ENCODE measurements at places on chromosomes 11 and 22.

DNA sequence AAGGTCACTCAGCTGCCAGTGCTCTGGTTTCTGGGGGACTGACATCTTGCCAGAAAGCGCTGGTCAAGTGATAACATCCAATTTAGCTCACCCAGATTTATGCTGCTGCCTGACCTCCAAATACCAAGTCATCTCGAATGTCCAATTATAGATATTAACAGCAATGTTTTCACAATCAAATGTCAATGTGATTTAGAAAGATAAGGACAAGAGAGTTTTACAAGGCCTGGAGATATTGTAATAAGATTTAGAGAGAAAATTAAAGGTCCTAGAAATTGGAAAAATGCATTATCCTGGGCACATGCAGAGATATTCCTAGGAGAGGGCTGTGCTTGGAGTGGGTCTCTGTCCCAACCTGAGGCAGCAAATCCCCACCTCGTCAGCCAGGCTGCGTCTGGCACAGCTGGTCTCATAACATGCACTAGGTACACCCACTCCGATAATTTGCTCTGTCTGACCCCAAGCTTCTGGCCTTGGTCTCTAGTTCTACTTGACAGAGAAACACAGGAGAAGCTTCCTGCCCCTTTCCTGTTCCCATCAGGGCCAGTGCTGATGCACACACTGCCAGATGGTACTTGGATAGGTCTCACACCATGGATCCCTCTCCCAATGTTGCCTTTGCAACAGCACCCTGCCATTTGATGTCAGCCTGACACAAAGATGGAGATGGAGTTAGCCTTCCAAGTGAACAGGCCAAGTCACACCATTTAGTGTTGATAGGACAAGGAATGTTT lies 28.6 kb downstream of the USH1C start:
- DNase-seq, result no peak

- peak; percentile 49 for DNase-seq
Observed at GRCh38 chr22:36546092-36546804, 17.3 kb upstream of the EIF3D start.

DNA sequence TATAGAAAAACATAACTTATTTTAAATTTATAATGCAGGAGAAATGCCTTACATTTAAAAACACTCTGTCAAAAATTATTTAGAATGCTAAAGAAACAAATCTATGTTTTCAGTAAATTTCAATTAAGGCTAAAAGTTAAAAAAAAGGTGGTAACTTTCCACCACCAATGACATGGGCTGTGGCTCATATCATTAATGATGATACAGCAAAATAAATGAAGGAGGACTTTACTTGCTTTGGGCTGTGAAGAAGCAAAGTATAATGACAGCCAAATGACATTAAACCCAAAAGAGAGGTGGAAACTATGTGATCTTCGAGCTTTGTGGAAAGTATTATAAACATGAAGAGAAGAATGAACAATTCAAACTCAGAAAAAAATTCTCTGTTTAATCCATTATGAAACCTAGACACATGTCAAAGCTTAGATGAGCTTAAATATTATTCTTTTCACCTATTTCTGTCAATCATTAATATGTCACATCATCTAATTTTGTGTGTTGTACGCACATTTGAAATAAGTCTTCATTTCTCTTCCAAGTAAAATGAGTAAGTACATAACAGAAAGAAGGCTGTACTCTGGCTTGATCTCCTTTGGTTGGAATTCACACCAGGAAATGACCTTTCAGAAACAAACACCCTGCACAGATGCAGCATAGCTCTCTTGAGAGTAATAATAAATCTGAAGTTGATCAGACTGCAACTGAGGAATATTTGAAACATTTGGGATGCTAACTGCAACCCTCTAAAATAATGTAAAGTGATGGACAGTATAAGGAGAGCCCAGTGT lies 265.8 kb downstream of the TTC28 start:
- no peak for DNase-seq

DNA sequence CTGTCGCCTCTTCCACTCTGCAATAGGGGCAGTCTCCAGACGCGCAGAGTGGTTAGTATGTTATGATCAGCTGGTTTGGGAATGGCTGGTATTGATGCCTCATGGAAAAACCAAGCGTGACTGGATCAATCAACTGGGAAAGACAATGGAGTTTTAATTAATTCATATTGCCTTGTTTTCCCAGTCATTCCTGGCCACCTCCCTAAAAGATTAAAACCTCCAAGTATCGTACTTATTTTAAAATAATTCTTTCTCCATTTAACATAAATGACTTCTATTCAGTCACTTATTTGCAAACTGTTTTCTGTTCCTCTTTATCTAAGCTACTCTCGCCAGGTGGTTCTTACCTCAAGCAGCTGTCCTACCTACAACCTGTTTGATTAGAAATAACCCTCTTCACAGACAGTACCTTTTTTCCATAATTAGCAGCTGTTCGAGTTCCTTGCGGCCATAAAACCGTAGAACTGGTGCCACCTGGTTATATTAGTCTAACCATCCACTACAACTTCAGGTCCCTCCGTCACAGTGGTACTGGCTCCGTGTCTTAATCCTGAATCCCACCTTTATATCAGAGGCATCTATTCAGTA lies 898 bp downstream of the ZNF215 start:
- DNase-seq, result no peak

DNA sequence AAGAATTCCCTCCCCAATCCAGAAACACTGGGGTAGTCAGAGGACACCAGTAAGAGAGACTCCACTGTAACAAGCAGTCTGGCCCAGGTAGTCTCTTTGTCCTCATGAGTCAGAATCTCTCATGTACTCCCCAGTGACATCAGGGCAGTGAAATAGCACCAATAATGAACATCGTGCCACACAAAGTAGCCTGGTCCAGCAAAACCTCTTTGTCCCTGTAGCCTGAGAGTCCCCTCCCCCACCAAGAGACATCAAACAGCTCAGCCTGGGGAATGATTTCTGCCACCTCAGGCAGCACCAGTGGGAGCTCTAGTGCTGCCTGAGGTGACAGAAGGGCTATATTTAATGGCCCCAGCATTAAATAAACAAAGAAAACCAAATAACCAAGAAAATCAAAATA lies 88.1 kb downstream of the SBF2 start:
- DNase-seq, result no peak

GRCh38 chr11:93005239-93005638 lies 35.8 kb downstream of the MTNR1B start:
- no peak for DNase-seq

DNA sequence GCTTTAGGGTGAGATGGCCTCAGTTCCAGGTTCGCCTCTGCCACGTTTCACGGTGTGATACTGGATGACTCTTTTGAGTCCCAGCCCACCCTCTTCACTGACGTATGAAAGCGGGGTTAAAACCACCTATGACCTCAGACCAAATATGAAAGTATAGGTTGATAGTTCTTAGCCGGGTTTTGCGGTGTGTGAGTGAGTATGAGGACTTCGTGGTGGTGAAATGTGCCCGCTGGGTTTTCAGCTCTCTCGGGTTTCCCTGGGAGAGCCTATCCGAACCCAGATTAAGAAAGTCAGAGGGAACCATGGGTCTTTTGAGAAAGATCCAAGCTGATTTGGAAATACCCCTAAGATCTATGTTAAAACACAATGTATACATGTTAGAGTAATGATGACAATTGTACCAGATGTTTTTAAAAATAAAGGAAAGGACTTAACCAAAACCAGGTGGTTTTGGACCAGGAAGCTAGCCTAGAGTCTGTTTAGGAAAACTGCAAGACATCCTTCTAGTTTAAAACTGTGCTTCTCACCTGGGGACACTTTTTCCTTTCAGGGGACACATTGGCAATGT lies 25.8 kb upstream of the ST3GAL4 start:
- DNase-seq, result no peak

GRCh38 chr22:23085785-23086184 lies 15.5 kb downstream of the GNAZ start:
- DNase-seq, result no peak

GRCh38 chr22:20147237-20147988 lies 3.4 kb downstream of the CCDC188 start:
- DNase-seq, result no peak
